Stimulated activated CD8-positive, alpha-beta memory T cell treated with anti-CD3 and anti-CD28 coated beads, Interleukin-2, amount 100 ng/mL, for 48 hours (primary cell): ENCODE measurements at places on chromosomes 11 and 22.

- DNase-seq: no peak
Measured at GRCh38 chr11:34124885-34125668, 19.6 kb downstream of the NAT10 start.

GRCh38 chr22:25775531-25775930, 33.5 kb downstream of the MYO18B start:
- no peak for DNase-seq

GRCh38 chr11:18243783-18244362, 4.6 kb downstream of the SAA2 start:
- DNase-seq: peak; percentile 33

DNA sequence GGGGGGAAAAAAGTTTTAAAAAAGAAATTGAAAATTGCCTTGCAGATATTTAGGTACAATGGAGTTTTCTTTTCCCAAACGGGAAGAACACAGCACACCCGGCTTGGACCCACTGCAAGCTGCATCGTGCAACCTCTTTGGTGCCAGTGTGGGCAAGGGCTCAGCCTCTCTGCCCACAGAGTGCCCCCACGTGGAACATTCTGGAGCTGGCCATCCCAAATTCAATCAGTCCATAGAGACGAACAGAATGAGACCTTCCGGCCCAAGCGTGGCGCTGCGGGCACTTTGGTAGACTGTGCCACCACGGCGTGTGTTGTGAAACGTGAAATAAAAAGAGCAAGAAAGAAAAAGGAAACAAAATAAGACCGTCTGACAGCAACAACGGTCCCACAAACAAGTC, 964.9 kb downstream of the NTM start:
- no peak for DNase-seq

DNA sequence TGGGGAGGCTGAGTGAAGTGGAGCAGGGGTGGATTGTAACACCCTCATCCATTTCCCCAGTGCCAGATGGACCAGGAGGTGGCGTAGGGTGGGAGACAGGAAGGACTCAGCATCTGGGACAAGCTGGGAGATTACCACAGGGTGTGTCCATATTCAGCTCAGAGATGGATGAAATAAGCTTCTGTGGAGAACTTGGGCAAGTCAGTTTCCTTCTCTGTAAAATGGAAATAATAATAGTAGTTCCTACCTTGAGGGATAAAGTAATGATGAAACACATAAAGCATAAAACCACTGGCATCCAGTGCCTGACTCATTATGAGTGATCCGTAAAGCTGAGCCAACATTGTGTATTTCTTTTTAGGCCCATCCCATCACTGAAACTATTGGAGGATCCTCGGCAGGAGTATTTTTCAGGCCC, 607 bp upstream of the ROBO4 start:
- DNase-seq: no peak

GRCh38 chr11:69008737-69009440, 4.2 kb downstream of the MRGPRF start:
- DNase-seq: no peak

GRCh38 chr22:17065433-17065832, 19.4 kb upstream of the IL17RA start:
- DNase-seq: no peak

- DNase-seq: peak; percentile 50
Measured at GRCh38 chr11:61293867-61294716, 1.0 kb downstream of the VWCE start.

DNA sequence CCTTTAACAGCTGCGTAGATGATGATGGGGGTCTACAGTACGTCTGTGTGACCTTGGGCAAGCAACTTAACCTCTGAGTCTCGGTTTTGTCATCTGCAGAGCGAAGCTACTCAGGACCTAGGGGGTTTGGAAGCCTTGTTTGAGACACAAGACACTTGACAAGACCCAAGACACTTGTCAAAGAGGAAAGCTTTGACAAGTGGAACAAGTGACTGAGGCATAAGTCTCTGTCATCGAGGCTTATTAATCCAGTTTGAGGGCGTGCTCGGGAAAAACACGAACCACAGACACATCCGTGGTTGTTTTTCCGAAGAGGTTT, 732 bp upstream of the PC start:
- no peak for DNase-seq

GRCh38 chr11:13114566-13115379, 105.7 kb downstream of the RASSF10 start:
- DNase-seq: no peak

DNA sequence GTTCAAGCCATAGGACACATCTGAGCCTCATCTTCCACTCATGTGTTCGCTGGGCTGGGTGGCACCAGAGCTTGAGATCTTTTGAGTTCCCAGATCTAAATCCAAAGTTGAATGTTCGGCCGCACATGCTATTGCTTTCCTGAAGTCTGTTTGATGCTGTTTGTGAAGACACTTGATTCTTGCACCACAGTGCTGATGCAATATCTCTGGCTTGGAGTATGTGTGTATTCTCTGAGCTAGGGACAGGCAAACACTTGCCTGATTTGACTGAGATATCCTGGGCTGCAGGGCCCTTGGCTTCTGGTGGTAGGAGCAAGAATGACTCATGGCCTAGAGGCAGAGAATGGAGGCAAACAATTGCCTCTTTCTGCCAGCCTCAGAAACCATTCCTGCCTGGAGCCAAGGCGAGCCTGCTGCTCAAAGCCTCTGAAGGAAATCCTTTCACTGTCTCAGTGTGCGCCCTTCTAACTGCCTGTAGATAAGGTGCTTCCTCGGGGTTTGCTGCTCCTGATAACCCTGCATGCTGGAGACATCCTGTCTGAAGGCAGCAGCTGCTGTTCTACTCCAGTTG, 73.0 kb downstream of the CYB5R2 start:
- no peak for DNase-seq

DNA sequence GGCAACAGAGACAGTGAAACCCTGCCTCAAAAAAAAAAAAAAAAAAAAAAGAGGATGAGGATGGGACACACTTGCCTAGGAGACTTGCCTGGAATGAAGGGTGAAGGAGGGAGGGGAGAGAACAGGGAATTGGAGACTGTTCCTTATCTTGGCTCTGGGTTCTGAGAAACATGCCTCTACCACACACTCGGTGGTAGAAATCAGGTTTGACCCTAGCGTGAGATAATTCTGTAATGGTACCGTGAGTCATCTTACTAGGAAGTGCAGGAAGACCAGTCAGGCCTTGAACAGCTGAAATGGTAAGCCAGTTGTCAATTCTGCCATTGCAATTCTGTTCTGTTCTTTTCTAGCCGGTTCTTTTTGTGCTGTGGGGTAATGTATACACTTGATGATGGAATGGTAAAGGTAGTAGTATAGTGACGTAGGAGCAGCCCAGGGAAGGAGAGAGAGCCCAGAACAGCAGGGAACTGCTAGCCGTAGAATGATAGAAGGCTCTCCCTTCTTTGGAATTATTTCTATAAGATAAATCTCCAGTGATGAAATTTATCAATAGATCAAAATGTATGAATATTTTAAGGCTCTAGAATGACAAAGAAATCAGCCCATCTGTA, 3.9 kb upstream of the AMBRA1 start:
- DNase-seq: no peak

DNA sequence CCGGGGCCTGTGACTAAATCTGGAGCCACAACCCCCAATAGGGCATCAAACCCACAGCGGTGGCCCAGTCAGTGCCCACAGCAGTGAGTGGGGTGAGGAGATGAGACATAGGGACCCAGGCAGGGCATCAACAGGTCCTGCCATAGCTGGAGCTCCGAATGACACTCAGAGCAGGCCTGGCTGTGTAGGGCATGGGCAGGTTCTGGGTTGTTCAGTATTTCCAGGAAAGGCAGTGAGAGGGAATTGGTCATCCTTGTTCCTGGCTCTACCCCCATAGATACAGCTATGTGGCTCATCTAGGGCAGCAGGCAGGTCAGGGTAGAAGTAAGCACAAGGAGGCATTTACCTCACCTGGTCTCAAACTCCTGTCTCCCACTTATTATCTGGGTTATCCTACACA, 126.6 kb downstream of the BUD13 start:
- DNase-seq: no peak

GRCh38 chr11:128251140-128251539, 336.2 kb downstream of the ETS1 start:
- no peak for DNase-seq

DNA sequence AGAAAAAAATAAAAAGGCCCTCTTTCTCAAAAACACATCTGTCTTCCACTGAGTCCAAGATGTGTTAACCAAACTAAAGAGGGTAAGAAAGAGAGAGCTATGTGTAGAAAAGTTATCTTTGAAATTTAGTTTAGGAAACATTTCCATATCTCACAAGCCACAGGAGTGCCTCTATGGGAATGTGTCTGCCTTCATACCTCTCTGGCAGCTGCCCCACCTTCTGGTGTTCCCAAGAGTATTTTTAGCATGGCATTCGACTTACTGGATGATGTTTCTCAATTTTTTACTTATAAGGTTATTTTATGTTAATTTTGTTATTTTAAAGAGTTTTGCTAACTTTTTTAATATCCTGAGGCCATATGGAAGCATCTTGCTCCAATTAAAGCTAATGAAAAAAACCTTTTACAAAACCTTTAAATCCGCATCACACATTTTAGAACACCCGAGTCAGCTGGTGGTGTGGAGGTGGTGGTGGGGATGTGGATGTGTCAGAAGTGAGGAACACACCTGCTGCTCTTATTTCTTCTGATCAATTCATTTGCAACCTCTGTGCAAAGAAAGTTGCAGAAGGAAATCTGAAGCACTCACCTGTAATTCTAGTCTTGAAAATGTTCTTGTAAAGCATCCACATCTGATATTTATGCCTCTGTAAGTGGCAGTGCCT, 112.2 kb downstream of the NCAM1 start:
- no peak for DNase-seq

- no peak for DNase-seq
Measured at GRCh38 chr11:11171854-11172253, 181.2 kb downstream of the CSNK2A3 start.
